ENCODE measurements at places on chromosomes 3 and 15. TPM values are rescaled to one million over a fixed set of nuclear protein-coding genes. Genes with fewer than 3 reads are reported as not detected.
A peak's percentile ranks its signal among the peaks of the same experiment; 100 is the strongest.

- DNase-seq, result no peak
Observed at GRCh38 chr3:140018556-140018955, 83.6 kb downstream of the CLSTN2 start.

- no peak for DNase-seq
Observed at GRCh38 chr3:127264794-127265514, 22.9 kb downstream of the PRR20G start.

The C3orf62 gene
- total RNA-seq, result 4.2 TPM

GRCh38 chr3:118207271-118207670 is 827.4 kb downstream of the IGSF11 start:
- no peak for DNase-seq

The TMCO5A gene
- total RNA-seq, result not detected

The PRSS50 gene
- not detected for total RNA-seq

DNA sequence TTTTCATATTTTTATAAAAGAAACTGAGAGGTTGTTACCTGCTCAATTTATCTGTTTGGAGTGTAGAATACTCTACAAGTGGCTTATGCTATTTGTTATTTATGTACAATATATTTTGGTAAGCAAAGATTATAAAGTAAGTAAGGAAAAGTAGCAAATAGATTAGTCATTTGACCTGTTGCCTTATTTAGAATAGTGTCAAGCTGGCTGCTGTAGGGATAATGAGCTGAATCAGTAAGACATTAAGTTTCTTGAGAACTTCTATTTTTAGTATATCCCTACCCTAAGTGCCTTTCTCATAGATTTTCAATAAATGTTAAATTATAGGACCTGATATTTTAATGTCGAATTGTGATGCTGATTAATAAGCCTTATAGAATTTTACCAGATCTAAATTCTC is 37.2 kb downstream of the ECT2 start:
- no peak for DNase-seq

DNA sequence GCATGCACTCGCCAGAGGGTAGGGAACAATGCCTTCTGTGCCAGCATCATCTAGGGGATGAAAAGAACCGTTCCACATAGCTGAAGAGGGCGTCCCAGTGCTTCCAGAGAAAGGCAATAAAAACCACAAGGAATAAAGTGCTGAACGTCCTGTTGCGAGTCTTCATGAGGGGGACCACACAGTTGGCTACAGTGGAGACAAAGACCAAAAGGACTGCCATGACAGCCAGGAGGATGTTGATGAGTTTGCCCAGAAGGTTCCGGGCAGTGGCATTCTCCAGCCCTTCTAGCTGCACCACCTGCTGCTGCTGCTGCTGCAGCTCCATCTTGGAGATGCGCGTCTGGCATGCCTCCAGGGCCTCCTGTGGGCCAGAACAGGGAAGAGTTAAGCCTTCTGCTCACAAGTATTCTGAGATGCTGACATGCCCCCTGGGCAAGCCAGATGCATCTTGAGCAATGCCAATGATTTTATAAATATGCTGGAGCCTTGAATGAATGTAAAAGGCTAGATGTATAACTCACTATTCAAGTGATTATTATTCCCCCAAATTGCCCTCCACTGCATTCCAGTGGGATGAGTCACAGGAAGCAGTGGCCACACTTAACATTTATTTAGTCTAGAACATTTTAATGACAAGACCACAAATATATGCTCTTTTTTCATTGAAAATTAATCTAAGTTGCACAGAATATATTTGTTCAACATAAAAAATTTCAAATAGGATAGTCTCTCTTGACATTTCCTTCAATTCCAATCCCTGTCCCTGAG is 45.1 kb upstream of the PLXND1 start:
- DNase-seq, result no peak

DNA sequence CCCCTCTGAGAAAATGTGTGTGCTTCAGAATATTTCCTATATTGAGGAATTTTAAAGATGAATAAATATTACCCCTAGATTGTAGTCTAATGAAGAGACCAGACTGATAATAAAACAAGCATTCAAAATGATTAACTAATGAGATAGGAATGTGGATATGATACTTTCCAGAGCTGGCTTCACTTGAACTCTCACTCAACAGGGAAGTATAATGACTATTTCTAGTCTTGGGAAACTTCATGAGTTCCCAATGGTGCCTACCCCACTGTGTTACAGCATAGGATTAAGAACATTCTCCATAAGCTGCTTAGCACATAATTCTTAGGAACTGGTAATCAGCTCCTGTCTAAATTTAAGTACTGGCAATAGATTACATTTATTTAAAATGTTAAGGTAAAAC is 261.5 kb upstream of the ZNF385D start:
- DNase-seq, result no peak

The CHRNA7 gene
- not detected for total RNA-seq

The ABHD17C gene
- total RNA-seq, result 6.0 TPM

DNA sequence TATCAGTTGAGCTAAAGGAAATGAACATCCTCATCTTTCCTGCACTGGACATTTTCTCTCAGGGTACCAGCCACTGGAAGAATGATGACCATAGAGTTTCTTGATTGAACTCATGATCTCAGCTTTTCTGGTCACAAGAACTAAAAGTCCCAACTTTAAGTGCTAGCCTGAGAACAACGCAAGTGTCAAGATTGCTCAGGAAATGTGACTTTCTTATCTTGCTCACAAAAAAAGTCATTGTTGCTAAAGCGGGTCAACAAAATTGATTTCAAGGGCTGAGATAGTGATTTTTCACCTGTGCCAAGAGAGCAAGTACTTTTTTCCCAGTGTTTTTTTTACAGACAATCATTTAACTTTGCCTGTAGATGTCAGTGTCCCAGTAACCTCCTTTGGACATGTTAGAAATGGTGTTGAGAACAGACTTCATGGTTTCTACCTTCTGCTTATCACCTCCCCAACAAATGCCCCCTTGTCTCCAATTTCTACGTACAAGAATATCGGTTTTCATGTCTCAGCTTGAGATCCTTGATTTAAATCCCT is 125.9 kb downstream of the SEMA6D start:
- no peak for DNase-seq

DNA sequence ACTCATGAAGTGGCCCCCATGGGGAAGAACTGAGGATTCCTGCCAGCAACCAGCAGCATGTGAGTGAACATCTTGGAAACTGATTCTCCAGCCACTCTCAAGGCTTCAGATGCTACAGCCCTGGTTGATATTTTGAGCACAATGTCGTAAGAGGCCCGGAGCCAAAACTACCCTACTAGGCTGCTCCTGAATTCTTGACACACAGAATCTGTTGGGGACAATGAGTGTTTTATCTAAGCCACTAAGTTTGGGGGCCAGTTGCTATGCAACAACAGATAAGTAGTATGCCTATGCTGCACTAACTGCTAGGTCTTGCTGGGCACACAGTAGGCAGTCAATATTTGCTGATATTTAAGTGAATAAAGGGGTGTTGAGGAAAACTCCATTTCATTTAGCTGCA is 89.9 kb upstream of the CHL1 start:
- DNase-seq, result no peak

- no peak for DNase-seq
Observed at GRCh38 chr15:35630985-35631384, 85.0 kb upstream of the DPH6 start.

The MED12L gene
- 2.1 TPM for total RNA-seq

GRCh38 chr15:73142802-73143762 is 90.8 kb downstream of the NEO1 start:
- no peak for DNase-seq

DNA sequence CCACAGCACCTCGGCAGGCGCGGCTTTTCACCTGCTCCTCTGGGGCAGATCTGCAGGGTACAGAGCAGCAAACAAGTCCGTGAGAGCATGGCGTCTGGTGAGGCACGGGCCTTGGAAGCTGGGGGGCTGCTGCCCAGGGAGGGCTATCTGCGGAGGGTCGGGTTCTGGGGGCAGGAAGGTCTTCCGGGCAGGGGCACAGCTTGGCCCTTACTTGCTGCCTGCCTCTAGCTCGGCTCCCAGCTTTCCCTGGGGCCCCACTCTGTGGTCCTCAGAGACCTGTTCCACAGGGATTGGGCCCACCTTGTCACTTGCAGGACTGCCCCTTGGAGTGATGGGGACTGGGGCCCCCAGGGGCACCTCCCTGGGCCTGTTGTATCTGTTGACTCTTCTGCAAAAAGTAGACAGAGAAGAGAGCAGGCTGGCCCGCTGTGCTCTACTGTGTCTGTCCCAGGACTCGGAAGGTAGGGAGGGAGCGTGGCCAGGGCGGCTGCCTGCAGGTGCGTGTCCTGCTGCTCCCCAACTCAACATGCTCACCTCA is 84.1 kb downstream of the TBC1D2B start:
- no peak for DNase-seq

The RAD18 gene
- total RNA-seq, result 54.6 TPM

- DNase-seq, result no peak
Observed at GRCh38 chr3:100898681-100899080, 94.5 kb downstream of the ABI3BP start.

The PHLDB2 gene
- total RNA-seq, result 2.5 TPM

The CCR5 gene
- 0.08 TPM for total RNA-seq

GRCh38 chr3:28907616-28908015 is 373.3 kb upstream of the RBMS3 start:
- DNase-seq, result no peak

The MYZAP gene
- not detected for total RNA-seq

DNA sequence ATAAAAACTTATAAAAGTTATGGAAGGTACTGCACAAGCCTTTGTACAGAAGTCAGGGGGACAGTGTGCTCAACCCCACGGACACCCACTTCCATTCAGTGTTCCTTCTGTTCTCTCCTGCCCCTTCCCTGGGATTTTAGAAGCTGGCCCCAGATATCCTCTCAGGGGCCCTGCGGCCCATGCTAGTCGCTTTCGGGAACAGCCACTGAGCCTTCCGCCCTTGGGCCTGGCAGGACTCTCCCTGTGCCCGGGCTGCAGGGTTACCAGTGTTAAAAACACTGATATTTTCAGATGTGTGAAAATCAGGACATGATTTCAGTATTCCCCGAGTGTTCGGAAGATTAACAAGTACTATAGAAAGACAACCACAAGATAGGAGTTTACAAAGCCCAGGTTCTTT is 22.4 kb downstream of the FAN1 start:
- no peak for DNase-seq

The DNAJC13 gene
- 32.1 TPM for total RNA-seq

DNA sequence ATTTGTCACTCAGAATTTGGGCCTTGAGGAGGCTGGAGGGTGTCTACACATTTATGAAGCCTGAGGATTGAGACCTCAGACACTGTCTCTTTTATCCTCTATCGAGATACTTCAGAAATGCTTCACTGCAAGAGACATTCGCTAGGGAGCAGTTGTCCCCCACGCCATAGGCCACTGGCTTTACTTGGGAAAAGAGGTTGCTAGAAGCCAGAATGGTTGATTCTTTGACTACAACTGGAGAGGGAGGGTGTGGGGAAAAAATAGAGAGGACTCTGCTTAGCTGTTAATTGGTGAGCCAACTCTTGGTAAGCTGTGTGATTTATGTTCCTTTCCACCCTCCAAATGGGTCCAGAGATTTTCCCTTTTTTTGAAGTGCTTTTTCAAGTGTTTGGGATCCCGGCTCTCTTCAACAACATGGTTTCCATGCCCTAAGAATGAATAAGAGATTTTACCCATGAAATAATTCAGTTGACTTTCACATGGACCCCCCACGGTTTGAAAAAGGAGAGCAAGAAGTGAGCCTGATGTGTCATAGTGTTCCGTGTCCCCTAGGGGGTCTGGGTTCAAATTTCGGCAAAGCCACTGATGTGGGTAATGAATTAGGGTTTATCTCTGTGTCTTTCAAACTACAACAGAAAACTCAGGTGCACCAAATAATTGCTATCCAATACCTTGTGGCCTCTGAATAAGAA is 2.7 kb downstream of the BOC start:
- no peak for DNase-seq

The CACNA1D gene
- not detected for total RNA-seq

- no peak for DNase-seq
Observed at GRCh38 chr15:80948651-80949292, 40.8 kb downstream of the MESD start.

DNA sequence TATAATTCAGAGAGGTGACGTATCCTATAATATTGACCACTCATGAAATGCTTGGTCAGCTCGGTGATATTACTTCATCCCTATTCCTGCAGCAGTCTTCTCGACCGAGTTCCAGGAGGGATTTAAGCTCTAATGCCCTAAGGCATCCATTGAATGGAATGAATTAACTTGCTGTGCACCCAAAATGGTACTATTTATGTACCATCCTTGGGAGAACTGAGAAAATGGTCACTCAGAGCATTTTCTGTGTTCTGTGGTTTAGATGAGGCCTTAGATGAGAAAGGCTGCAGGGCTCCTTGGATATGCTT is 638 bp downstream of the BLOC1S6 start:
- no peak for DNase-seq

GRCh38 chr15:99729920-99730319 is 3.3 kb downstream of the LYSMD4 start:
- no peak for DNase-seq

- peak; percentile 54 for DNase-seq
Observed at GRCh38 chr15:90306560-90306959, 41.1 kb downstream of the NGRN start.
